ENCODE measurements at places on chromosomes 7 and 10. TPM values are rescaled to one million over a fixed set of nuclear protein-coding genes. Genes with fewer than 3 reads are reported as not detected.

The GRM3 gene
- not detected for total RNA-seq

DNA sequence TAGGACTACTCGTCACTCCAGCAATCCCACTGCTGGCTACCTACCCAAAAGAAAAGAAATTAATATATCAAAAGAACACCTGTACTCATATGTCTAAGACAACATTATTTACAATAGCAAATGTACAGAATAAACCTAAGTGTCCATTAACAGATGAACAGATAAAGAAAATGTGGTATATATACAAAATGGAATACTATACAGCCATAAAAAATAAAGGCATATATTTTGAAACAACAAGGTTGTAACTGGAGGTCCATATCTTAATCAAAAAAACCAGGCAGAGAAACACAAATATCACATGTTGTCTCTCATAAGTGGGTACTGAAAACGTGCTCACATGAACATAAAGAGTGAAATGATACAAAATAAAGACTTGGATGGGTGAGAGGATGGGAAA lies 1073.3 kb upstream of the PHF14 start:
- DNase-seq: no peak
- H3K4me1 ChIP-seq: no peaks in the 10 kb centered on the region
- H3K4me3 ChIP-seq: no peak overlapping the region
- H3K36me3 ChIP-seq: no peaks in the 10 kb centered on the region
- H3K27me3 ChIP-seq: no peaks in the 10 kb centered on the region

GRCh38 chr7:150971242-150972022 lies 6.7 kb downstream of the KCNH2 start:
- H3K27ac ChIP-seq: no peak overlapping the region
- DNase-seq: no peak
- H3K27me3 ChIP-seq: peaks cover 38% of the 10 kb centered on the region
- peaks cover 7% of the 10 kb centered on the region for H3K4me1 ChIP-seq

The TMEM130 gene
- total RNA-seq: 1.5 TPM

DNA sequence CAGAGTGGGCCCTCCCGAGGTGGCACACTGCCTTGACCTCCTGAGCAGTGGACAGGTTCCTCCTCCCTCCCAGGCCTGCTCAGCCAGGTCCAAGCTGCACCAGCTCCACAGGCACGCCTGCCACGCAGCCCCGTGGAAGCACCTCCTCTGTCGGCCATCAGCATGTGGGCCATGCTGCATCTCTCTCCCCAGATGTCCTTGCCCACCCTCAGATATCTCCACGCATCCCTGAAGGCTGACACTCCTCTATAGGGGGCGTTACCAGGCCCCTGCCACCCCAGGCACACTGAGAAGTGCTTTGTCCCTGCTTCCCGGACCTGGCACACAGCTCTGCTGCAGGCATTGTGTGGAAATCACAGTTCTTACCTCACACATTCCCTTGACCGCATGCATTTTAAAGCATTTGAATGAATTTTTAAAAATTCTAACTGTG lies 598.5 kb downstream of the SDK1 start:
- H3K36me3 ChIP-seq: no peaks in the 10 kb centered on the region
- DNase-seq: no peak
- H3K4me1 ChIP-seq: no peaks in the 10 kb centered on the region
- H3K27ac ChIP-seq: no peak overlapping the region

- no peak for DNase-seq
- no peak overlapping the region for H3K27ac ChIP-seq
- H3K27me3 ChIP-seq: no peaks in the 10 kb centered on the region
- no peaks in the 10 kb centered on the region for H3K4me1 ChIP-seq
- H3K36me3 ChIP-seq: no peaks in the 10 kb centered on the region
These were observed 807.9 kb upstream of the LRRN3 start for GRCh38 chr7:110283056-110283455.

Data from osteocyte (in vitro differentiated cells).